Activated CD4-positive, CD25-positive, alpha-beta regulatory T cell (primary cell): ENCODE measurements at places on chromosomes 13 and 19.

DNA sequence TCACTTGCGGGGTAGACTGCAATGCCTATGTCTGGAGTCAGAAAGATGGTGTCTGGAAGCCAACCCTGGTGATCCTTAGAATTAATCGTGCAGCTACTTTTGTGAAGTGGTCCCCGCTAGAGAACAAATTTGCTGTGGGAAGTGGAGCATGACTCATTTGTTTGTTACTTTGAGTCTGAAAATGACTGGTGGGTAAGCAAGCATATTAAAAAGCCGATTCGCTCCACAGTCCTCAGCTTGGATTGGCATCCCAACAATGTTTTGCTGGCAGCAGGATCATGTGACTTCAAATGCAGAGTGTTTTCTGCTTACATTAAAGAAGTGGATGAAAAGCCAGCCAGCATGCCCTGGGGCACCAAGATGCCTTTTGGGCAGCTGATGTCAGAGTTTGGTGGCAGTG lies 9.5 kb upstream of the ERVV-1 start:
- no peak for DNase-seq

DNA sequence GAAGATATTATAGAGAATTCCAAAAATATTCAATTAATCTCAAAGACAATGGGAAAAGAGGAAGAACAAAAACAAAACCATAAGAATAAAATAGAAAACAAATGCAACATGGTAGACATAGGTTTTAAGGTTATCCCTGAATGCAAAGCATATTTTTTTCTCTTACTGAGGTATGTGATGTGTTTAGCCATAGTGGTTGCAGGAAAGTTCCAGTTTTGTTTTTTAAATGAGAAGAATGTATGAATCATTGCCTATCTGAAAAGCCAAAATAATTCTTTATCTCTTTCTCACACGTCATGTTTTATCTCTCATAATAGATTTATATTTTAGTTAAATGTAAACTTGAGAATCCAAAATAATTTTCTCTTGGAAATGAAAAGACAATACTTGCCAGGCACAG lies 2591.7 kb upstream of the PCDH20 start:
- no peak for DNase-seq

GRCh38 chr19:52664461-52664860 lies 26.3 kb upstream of the ZNF83 start:
- DNase-seq: no peak

GRCh38 chr13:111058796-111059506 lies 56.2 kb upstream of the ARHGEF7 start:
- no peak for DNase-seq

GRCh38 chr13:34412817-34413375 lies 529.2 kb upstream of the NBEA start:
- no peak for DNase-seq

- DNase-seq: no peak
These were observed 789.1 kb downstream of the GPC5 start for GRCh38 chr13:92187378-92187989.

- no peak for DNase-seq
These were observed 37.2 kb downstream of the SIGLEC7 start for GRCh38 chr19:51179256-51179655.

DNA sequence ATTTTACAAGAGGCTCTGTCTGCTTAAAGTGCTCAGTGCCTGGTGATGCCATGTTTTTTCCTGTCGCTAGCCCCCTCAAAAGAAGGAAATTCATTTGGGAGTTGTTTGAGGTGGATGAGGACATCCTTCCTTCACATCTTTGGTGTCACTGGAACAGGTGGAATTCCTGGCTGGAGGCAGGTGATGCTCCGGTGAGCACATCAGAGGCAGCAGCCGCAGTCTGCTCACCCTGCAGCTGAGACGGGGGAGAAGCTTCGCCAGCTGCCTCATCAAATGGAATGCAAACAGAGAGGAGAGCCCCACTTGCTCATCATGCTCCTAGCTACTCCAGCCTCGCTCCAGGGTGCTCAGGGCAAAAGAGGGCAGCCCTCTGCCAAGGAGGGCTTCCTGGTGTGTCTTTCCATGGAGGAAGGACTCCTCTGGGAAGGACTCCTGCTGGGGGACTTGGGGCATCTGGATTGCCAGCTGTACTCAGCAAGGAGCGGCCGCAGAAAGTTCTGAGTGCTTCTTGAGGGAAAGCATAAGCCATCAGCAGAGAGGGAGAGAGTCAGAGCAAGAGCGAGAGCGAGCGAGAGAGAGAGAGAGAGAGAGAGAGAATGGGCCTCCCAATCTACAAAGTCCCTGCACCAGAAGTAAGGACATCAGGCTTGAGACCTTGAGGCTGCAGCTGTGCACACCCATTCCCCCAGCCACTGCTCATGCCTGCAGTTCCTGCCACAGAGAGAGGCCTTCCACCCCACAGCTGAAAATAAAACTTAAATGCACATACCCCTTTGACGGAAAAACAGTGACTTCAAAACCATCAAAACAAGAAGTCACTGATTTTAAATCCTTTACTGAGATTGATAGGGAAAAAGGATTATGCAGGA lies 74.3 kb upstream of the UBL3 start:
- DNase-seq: no peak

GRCh38 chr19:13117772-13118423 lies at the start of gene NACC1:
NACC1 (plus strand) TSS chr19:13118264; CDS start chr19:13135208, 16,944 bp downstream.
- peak; percentile 83 for DNase-seq

DNA sequence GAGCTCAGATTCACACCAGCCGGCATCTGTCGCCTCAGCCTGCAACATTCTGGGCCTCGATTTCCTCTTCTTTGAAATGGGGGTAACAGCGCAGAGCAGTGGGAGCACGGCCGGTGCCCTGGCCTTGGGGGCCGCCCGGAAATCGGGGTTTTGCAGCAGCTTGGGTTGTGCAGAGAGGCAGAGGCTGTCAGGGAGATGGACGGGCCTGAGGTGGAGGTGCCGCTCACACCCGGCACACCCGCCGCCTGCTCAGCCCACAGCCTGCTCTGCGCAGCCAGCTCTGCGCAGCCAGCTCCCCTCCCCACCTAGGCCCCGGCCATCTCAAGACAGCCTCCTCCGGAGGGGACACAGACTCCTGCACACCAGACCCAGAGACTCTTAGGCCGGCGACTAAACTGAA lies 10.6 kb downstream of the KLF2 start:
- DNase-seq: no peak

DNA sequence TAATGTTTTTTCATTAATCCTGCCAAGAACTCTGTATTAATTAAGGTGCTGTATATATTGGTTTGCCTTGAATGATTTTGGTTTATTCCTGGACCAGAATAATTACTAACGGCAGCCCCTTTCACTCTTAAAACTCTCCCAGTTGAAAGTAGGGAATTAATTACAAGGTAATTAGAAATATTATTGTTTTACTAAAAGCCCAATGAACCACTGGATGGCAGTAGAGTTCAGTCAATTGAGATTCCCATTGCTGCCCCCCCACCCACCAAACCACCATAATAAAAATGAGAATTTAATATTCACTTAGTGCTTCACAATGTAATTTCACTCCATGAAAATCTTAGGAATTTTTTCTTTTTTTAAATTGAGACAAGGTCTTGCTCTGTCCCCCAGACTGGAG lies 13.7 kb downstream of the WBP4 start:
- no peak for DNase-seq

GRCh38 chr13:80706164-80706471 lies 365.2 kb upstream of the SPRY2 start:
- DNase-seq: no peak

DNA sequence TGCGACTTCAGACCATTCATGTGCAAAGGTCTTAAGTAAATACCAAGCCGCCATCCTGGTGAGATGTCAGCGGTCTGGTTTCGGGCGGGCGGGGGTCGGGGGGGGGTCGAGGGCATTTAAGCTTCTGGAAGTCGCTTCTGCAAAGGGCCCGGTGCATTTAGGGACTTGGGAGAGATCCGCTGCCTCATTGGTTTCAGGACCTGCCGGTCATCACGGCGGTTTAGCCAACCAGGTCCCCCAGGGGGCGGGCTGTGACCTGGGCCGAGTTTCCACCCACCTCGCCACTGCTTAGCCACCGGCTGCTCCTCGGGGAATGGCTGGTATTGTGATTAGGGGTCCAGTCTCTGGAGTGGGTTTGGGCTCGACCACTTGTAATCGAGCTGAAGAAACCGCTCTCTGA lies 7.8 kb downstream of the ANKLE1 start:
- no peak for DNase-seq

DNA sequence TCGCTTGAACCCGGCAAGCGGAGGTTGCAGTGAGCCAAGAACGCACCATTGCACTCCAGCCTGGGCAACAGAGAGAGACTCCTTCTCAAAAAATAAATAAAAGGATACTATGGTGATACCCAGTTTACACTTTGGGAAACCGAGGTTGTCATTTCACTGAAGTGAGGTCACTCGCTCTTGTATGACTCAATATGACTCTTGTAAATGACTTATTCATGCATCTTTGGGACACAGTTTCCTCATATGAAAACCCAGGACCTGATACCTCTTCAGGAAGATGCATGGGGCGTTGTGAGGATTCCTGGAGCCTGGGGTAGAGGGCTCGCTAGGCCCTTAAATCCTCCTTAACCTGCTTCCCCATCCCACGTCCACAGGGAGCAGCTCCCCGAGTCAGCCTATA lies 4.5 kb downstream of the PSMD8 start:
- no peak for DNase-seq

DNA sequence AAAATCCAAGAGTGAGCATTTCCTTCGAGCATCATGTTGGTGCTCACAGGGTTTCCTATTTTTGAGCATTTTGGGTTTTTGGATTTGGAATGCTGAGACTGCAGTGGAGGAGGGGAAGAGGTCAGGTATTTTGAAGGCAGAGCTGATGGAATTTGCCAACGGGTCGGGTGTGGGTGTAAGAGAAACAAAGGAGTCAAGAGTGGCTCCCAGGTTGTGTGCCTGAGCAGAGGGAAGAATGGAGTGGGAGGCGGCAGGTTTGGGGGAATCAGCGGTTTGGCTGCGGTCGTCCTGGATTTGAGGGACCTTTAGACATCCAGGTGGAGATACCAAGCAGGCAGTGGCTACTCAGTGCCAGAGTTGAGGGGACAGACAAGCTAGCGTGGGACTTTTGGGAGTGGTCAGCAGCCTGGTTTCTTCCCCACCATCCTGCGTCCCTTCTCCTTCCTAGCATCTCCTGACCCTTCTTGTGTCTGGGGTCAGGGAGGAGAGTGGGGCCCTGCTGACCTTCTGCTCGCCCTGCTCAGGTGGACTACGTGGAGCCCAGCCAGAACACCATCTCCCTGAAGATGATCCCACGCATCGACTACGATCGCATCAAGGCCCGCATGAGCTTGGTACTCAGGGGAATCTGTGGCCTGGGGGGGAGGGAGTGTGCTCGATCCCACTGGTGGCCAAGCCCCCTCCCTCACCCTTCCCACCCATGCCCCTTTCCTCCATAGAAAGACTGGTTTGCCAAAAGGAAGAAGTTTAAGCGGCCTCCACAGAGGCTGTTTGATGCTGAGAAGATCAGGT lies 14.5 kb upstream of the TIMM50 start:
- no peak for DNase-seq

GRCh38 chr13:102903659-102904407 lies 58.0 kb downstream of the ERCC5 start:
- DNase-seq: no peak

GRCh38 chr13:31248965-31249539 lies 49.3 kb downstream of the B3GLCT start:
- DNase-seq: no peak

- peak; percentile 29 for DNase-seq
These were observed 19.0 kb upstream of the GPI start for GRCh38 chr19:34345947-34346351.

GRCh38 chr13:24624363-24624762 lies 55.8 kb upstream of the ATP12A start:
- DNase-seq: no peak

DNA sequence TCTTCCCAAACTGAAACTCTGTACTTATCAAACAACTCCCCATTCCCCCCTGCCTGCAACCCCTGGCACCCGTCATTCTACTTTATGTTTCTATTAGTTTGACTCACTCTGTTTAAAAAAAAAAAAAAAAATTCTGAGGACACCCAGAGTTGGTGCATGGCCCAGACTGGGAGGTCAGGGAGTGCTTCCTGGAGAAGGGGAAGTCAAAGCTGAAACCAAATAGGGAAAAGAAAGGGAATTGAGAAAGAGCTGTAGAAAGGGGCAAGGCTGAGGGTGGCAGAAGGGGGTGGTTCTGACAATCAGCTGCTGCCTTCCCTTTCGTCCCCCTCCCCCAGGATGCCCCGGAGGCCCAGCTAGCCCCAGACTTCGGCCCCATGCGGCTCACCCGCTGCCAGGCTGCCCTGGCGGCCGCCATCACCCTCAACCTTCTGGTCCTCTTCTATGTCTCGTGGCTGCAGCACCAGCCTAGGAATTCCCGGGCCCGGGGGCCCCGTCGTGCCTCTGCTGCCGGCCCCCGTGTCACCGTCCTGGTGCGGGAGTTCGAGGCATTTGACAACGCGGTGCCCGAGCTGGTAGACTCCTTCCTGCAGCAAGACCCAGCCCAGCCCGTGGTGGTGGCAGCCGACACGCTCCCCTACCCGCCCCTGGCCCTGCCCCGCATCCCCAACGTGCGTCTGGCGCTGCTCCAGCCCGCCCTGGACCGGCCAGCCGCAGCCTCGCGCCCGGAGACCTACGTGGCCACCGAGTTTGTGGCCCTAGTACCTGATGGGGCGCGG lies 9.0 kb upstream of the STRN4 start:
- DNase-seq: no peak

DNA sequence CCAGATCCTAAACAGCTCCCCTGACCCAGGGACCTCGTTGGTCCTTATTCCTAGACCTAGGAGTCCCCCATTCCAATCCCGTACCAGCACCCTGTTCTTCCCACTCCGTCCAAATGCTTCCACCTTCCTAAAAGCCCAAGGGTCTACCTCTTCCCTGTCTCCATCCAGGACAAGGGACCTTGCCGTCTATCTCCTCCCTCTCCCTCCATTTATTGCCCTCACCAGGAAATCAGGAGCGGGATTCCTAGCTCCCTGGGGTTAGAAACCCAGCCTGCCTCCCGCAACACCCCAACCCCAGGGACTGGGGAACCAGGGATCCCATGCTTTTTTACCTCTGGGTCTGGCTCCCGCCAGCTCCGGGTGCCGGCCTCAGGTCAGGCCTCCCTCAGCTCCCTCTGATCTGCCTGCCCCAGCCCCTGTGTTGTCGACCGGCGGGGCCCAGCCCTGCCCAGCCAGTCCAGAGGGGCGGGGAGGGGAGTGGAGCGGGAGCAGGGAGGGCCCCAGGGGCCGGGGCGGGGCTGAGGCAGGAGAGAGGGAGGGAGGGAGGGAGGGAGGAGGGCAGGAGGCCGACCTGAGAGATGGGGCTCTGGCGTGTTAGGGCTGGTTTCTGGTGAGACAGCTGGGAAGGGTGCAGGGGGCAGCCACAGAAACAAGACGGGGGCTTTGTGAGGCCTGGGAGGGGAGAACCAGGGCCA lies at the start of gene B3GNT8:
TSS of gene B3GNT8 (minus strand) at position 423 of the 695 bp plus-strand sequence. CDS start 596 bp downstream, outside the sequence.
- DNase-seq: no peak

DNA sequence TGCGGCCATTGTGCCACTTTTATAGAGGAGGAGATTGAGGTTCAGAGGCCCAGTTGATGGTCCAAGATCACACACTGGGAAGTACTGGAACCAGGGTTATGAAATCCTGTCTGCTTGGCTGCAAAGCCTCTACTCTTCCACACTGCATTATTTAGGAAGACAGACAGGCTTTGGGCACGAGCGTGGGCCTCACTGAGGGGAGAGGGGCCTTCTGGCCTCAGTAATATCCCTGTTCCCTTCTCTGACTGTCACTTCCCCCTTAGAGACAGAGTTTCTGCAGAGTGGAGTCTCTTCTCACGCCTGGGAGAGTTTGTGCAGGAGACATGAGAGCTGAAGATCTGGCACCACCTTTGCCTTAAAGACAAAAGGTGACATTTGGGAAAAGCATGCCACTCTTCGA lies 49.0 kb upstream of the PNMA8B start:
- DNase-seq: no peak

- DNase-seq: no peak
These were observed 1289.4 kb downstream of the PCDH9 start for GRCh38 chr13:65940720-65941119.
